GM04503 (cell line): ENCODE measurements at places on chromosomes 1 and 21.

GRCh38 chr1:40802742-40803113 lies 19.1 kb downstream of the KCNQ4 start:
- no peak for DNase-seq

GRCh38 chr21:43023175-43023574 lies 48.8 kb downstream of the PKNOX1 start:
- DNase-seq, result no peak

- DNase-seq, result no peak
Observed at GRCh38 chr1:9169601-9170137, 40.8 kb upstream of the GPR157 start.

GRCh38 chr1:31736675-31737074 lies 27.5 kb downstream of the ADGRB2 start:
- no peak for DNase-seq

- DNase-seq, result peak; percentile 11
Observed at GRCh38 chr21:33127154-33127867, 57.4 kb downstream of the OLIG1 start.

DNA sequence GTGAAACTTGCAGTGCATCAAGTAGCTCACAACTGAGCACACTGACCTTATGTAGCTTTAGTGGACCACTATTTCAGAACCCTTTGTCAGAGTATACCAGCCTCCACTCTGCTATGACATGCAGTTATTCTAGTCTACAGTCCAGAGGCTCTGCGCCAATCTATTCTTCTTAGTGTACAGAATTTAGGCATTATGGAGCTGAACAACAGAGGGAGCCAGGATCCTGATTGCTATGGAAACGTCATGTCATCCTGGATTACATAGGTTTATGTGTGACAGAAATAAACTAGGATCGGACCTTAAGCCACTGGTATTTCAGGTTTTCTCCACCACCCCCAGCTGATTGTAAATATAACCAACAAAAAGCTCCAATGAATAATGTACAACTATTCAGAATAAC lies 48.1 kb upstream of the EEIG2 start:
- no peak for DNase-seq

- DNase-seq, result no peak
Observed at GRCh38 chr21:38433471-38433870, 64.8 kb downstream of the ERG start.

- no peak for DNase-seq
Observed at GRCh38 chr1:170194451-170194850, 48.7 kb downstream of the NTMT2 start.

GRCh38 chr1:184545601-184546000 lies 158.8 kb downstream of the C1orf21 start:
- DNase-seq, result peak; percentile 46

- no peak for DNase-seq
Observed at GRCh38 chr1:236156512-236157208, 14.3 kb downstream of the GPR137B start.
